Activated CD8-positive, alpha-beta T cell treated with anti-CD3 and anti-CD28 coated beads for 36 hours (primary cell): ENCODE measurements at places on chromosomes 2 and 18. TPM values are rescaled to one million over a fixed set of nuclear protein-coding genes. Genes with fewer than 3 reads are reported as not detected.

NYAP2 gene
- not detected for total RNA-seq

DNA sequence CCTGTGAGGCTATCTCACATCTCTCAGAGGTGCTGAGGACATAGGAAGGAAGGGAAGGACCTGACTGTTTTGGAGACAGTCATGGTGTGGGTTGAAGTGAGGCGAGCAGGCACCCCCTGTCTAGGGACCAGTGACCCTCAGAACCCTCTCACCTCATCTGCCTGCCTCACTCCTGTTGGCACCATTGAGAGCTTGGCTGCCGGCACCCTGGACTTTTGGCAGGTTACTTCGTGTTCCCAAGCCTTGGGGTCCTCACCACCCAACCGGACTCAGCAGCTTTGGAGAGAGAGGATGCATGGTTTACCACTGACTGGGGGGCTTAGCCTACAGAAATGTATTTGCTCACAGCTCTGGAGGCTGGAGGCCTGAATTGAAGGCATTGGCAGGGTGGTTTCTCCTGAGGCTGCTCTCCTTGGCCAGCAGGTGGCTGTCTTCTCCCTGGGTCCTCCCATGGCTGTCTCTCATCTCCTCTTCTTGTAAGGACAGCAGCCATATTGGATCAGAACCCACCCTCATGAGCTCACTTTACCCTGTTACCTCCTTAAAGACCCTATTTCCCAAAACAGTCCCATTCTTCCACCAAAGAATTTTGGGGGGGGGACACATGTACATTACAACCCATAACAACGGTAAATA, 142.0 kb downstream of the TSN start:
- H3K27ac ChIP-seq = no peak overlapping the region
- H3K36me3 ChIP-seq = no peaks in the 10 kb centered on the region
- DNase-seq = peak; percentile 41
- no peaks in the 10 kb centered on the region for H3K27me3 ChIP-seq
- no peak overlapping the region for H3K4me3 ChIP-seq

DNA sequence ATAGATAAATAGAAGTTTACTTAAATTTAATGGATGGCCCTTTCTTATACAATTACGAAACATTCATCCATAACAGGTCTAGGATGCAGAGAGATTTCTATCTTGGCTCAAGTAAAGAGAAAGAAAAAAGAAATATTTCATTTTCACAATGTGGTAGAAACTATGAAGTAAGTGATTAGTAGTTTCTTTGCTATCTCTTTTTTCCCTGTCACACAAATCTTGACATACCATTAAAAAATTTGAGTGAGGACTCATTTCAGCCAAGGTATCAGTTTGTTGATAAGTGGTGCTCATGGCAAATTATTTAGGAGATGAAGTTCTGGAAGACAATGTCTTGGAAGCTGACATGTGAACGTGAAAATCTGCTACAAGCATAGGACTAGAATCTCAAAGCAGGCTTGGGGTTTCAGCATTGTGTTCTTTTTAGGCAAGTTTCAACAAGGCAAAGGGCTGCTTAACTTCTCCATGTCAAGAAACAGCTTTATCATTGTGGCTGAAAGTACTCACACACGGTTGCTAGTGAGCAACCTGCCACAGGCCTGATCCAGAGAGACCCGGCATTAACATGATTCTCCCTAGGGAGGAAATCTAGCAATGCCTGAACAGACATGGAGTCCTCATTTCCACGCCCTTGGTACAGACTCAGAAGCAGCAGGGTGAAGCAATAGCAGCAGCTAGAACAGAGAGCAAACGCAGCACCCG, 414.6 kb downstream of the DLGAP1 start:
- no peaks in the 10 kb centered on the region for H3K36me3 ChIP-seq
- no peaks in the 10 kb centered on the region for H3K4me1 ChIP-seq
- peaks cover 2% of the 10 kb centered on the region for H3K27me3 ChIP-seq
- H3K4me3 ChIP-seq = no peak overlapping the region

STPG4 gene
- total RNA-seq = not detected

- H3K4me3 ChIP-seq = no peak overlapping the region
- H3K27ac ChIP-seq = no peak overlapping the region
- no peaks in the 10 kb centered on the region for H3K36me3 ChIP-seq
- H3K27me3 ChIP-seq = no peaks in the 10 kb centered on the region
- DNase-seq = no peak
Observed at GRCh38 chr2:205107810-205108209, 562.5 kb downstream of the PARD3B start.

DNA sequence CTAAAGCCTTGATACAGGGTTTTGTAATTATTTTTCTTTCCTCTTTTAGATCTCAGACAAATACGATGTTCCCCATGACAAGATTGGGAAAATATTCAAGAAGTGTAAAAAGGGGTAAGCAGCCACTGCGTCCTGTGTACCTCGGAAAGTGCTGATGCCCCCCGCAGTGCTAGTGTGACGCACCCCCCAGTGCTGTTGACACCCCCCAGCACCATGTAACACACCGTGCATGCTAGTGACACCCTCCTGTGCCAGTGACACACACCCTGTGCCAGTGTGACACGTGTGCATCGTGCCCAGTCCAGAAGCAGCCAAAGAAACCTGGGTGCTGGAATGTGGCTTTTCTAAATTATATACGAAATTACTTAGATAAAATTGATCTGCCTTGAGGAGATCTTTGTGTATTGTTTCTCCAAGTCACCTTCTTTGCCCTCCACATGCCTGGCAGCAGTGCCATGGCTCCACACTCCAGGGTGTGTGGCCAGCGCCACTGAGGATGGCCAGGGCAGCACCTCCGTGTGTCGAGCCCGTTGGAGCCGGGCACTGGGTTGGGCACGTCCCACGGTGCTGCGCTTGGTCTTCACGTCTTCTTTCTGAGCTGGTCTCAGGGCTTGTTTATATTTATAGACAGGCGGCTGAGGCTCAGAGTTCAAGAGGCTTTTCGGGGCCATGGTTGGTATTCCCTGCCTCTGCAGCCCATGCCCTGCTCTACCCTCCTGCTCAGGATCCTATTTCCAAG, 44.3 kb upstream of the KLF11 start:
- no peaks in the 10 kb centered on the region for H3K36me3 ChIP-seq
- H3K4me3 ChIP-seq = no peak overlapping the region
- H3K27me3 ChIP-seq = no peaks in the 10 kb centered on the region
- no peak for DNase-seq
- H3K4me1 ChIP-seq = no peaks in the 10 kb centered on the region
- H3K27ac ChIP-seq = no peak overlapping the region

DNA sequence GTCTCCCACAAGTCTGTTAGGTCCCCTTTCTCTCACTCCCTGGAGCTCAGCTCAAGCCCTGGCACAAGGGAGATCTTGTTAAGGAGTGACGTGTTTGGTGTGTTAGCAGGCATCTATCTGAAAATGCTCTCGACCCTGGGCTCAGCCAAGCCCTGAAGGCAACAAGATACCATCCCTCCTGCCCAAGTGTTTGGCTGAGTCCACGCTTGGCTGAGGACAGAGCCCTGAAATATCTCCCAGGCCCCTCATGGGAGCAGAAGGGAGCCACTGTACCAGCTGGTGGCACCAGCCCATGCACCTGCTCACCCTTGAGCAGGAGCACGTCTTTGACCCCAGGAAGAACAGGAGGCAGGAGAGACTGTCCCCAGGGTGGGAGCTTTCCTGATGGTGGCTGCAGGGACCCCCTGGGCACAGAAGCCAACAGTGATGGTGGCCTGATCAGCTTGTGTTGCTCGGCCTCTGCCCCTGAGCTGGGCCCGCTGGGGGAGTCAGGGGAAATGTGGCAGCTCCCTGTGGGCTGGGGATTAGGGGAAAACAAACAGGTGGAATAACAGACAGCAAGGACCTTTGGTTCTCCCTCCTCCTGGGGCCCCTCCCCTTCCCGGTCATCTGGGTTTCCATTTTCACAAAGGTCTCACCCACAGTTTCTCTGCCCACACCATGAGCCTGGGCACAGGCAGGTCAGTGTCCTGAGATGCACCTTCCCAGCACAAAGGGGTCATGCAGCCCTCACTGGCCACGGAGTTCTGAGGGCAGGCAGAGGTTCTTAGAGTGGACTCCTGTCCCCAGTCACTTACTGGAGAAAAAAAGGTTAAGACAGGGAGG, 91.6 kb downstream of the RHOB start:
- no peak overlapping the region for H3K4me3 ChIP-seq
- H3K27ac ChIP-seq = no peak overlapping the region
- H3K36me3 ChIP-seq = no peaks in the 10 kb centered on the region

- peak overlapping the region; percentile 93 for H3K27ac ChIP-seq
- H3K4me3 ChIP-seq = peak overlapping the region; percentile 97
- H3K27me3 ChIP-seq = no peaks in the 10 kb centered on the region
- peaks cover 28% of the 10 kb centered on the region for H3K4me1 ChIP-seq
- peaks cover 14% of the 10 kb centered on the region for H3K36me3 ChIP-seq
Observed at GRCh38 chr2:69437751-69438154, 518 bp upstream of the NFU1 start.

FEV gene
- not detected for total RNA-seq

GRCh38 chr2:174682007-174682577, 82.2 kb downstream of the CHRNA1 start:
- peaks cover 65% of the 10 kb centered on the region for H3K4me1 ChIP-seq
- no peaks in the 10 kb centered on the region for H3K27me3 ChIP-seq
- H3K36me3 ChIP-seq = peaks cover 27% of the 10 kb centered on the region
- peak overlapping the region; percentile 80 for H3K4me3 ChIP-seq
- peak; percentile 48 for DNase-seq

GRCh38 chr18:61475931-61476330, 142.7 kb downstream of the CDH20 start:
- no peaks in the 10 kb centered on the region for H3K36me3 ChIP-seq
- H3K27me3 ChIP-seq = no peaks in the 10 kb centered on the region
- no peak overlapping the region for H3K4me3 ChIP-seq

DNA sequence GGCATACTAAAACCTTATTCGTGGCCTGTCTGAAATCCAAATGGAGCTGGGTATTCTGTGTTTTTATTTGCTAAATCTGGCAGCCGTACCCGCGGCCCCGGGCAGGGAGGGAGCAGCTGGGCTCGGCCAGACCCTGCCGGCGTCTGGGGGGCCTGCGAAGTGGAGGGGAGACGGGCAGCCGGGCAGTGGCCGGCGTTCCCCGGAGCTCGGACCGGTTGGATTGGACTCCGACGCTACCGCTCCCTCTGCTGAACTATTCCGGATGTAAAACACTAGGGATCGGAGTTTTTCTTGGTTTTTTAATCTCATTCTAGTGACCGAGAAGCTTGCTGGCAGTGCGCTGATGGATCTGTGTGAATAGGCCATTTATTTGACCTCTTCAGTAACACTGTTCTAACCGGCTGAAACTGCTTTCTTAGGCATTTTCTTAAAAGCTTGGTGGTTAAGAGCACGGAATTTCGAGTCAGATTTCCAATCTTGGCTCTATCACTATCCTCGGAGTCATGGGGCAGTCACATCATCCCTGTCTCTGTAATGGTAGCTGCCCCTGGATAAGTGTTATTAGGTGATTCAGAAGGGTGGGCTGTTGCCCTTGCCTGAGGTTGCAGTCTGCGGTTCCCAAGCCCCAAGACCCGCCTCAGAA, 694 bp downstream of the UNC50 start:
- peaks cover 39% of the 10 kb centered on the region for H3K36me3 ChIP-seq
- no peak for DNase-seq
- peak overlapping the region; percentile 94 for H3K27ac ChIP-seq

DNA sequence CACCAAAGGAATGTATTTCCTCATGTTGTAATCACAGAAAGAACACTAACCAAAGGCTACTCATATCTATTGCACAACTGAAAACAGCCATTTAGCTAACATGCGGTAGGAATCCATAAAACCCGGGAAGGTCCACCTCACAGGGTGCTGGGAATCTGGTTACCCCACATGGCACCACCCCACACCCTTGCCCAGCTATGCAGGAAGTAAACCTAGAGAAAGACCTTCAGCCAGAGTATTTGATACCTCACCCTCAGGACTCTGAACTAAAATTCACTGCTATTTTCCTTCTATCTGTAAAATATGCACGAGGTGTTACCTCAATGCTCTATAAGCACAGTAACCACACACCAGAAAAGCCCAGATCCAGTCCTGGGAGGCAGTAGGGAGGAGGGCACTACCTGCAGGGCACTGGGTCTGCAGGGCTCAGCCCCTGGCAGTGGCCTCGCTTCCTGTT, 45.8 kb downstream of the PTPN2 start:
- H3K27me3 ChIP-seq = no peaks in the 10 kb centered on the region
- peaks cover 19% of the 10 kb centered on the region for H3K36me3 ChIP-seq
- DNase-seq = no peak

GRCh38 chr18:51463483-51464136, 266.1 kb upstream of the MEX3C start:
- no peaks in the 10 kb centered on the region for H3K36me3 ChIP-seq
- no peaks in the 10 kb centered on the region for H3K4me1 ChIP-seq
- H3K4me3 ChIP-seq = no peak overlapping the region
- H3K27me3 ChIP-seq = peaks cover 9% of the 10 kb centered on the region
- H3K27ac ChIP-seq = no peak overlapping the region
- DNase-seq = no peak

SNED1 gene
- 1.4 TPM for total RNA-seq

DNA sequence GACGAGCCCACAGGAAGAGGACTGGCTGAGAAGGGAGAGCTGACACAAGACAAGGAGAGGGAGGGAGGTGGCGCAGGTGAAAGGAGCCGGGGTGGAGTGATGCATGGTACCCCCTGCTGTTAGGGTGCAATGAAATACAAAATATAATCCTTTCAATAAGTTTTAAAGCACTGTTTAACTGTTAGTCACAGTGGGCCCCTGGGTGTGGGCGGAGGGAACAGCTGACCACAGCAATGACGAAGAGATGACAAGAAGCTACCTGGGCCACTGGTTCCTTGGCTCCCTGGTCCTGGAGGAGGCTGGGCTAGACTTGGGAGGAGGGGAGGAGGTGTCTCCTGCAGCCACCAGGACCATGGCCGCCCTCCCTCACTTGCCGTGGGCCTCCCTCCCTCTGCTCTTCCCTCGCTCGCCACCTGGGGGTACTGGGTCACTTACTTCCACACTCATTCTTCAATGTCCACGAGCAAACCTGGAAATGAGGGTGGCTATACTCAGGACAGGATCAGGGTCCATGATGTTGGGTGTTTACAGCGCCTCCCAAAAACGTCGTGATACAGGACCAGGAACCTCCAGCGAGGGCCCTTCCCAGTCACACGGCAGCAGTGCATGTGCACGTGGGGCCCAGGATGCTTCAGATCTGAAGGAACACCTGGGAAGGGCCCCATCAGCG, 196.1 kb downstream of the ANKRD30B start:
- H3K27me3 ChIP-seq = no peaks in the 10 kb centered on the region
- no peak for DNase-seq
- H3K4me1 ChIP-seq = no peaks in the 10 kb centered on the region
- H3K36me3 ChIP-seq = no peaks in the 10 kb centered on the region
- H3K4me3 ChIP-seq = no peak overlapping the region
